ENCODE measurements at places on chromosomes 1 and 21. TPM values are rescaled to one million over a fixed set of nuclear protein-coding genes. Genes with fewer than 3 reads are reported as not detected.

- peak overlapping the region; percentile 92 for H3K4me3 ChIP-seq
- no peaks in the 10 kb centered on the region for H3K27me3 ChIP-seq
- peak; percentile 68 for DNase-seq
- peak overlapping the region; percentile 92 for H3K27ac ChIP-seq
- no peaks in the 10 kb centered on the region for H3K4me1 ChIP-seq
Observed at GRCh38 chr21:37071561-37072273, 1.2 kb downstream of the PIGP start.

Gene LCE5A
- total RNA-seq, result not detected

Gene FCRL2
- total RNA-seq, result not detected

- H3K27me3 ChIP-seq, result no peaks in the 10 kb centered on the region
- no peaks in the 10 kb centered on the region for H3K4me1 ChIP-seq
Observed at GRCh38 chr1:163320891-163321290, 863 bp upstream of the NUF2 start.

DNA sequence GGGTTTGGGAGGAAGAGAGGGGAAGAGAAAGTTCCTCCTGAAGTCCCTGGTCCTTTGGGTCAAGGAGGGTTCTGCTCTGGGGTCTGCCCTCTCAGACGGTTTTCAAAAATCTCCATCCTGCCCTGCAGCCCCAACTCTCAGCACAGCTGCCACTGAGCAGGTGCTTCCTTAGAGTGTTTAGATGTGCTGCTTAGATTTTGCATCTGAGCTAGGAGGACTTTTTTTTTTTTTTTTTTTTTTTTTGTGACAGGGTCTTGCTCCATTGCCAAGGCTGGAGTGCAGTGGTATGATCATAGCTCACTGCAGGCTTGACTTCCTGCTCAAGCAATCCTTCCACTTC, 324.9 kb upstream of the POU3F1 start:
- no peaks in the 10 kb centered on the region for H3K4me1 ChIP-seq
- no peaks in the 10 kb centered on the region for H3K27me3 ChIP-seq
- DNase-seq, result no peak
- H3K4me3 ChIP-seq, result no peak overlapping the region
- no peak overlapping the region for H3K27ac ChIP-seq

Gene SYPL2
- 2.4 TPM for total RNA-seq

DNA sequence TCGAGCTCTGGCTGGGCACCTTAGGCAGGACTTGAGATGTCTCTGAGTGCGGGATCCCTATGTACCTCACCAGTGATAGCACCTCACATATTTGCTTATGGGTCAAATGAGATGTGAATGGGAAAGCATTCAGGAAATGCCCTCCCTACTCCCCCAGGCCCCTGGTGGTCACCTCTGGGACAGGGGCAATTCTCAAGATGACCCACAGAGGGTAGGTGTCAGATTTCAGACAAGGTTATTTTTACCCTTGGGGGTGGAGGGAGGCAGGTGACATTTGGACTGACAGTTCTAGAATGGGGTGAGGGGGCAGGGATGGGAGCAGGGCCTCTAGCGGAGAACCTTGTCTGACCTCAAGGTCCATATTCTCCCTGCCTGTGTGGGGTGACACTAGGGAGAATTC, 27.1 kb downstream of the ACOT11 start:
- peaks cover 5% of the 10 kb centered on the region for H3K4me1 ChIP-seq
- no peak for DNase-seq
- H3K36me3 ChIP-seq, result no peaks in the 10 kb centered on the region
- H3K27ac ChIP-seq, result no peak overlapping the region
- H3K4me3 ChIP-seq, result no peak overlapping the region

Gene TTC24
- not detected for total RNA-seq

DNA sequence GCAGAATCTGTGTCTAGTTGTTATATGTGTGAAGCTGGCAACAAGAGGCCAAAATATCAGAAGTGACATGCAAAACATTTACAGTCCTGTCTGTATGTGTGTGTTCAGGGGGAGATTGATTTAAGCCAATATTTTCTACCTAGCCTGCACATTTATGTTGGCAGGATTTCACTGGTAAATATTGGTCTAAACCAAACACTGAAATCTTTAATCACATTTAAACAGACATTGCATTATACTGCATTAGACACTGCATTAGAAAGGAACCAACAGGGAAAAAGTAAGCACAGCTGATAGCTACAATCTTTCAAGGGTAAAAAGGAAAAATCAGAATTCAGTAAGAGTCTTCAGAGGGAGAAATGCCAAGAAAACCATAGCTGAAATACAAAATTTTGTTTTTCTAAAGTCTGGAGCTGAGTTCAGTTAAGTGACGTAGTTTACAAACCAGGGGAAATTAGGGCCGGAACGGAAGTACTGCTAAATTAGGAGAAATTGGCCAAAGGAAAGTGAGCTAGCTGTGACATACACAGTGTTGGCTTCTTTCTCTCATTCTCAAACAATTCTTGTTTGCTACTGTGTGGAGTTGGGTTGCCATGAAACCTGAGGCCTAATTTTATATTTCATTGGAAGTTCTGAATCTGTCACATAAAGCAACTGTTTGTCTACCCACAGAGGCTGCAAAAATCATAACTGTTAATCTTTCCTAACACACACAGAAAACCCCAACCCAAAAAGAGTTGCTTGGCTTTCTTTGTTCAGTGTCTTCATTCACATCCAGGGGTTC, 217.3 kb upstream of the SGIP1 start:
- peaks cover 2% of the 10 kb centered on the region for H3K4me1 ChIP-seq
- no peak for DNase-seq
- no peaks in the 10 kb centered on the region for H3K27me3 ChIP-seq
- H3K36me3 ChIP-seq, result no peaks in the 10 kb centered on the region

GRCh38 chr1:159054427-159054826, 22.1 kb downstream of the AIM2 start:
- H3K27me3 ChIP-seq, result no peaks in the 10 kb centered on the region
- H3K4me3 ChIP-seq, result no peak overlapping the region
- no peaks in the 10 kb centered on the region for H3K4me1 ChIP-seq
- no peak overlapping the region for H3K27ac ChIP-seq
- DNase-seq, result no peak

GRCh38 chr1:215133532-215133931, 51.0 kb downstream of the KCNK2 start:
- no peak overlapping the region for H3K27ac ChIP-seq
- no peak overlapping the region for H3K4me3 ChIP-seq
- H3K36me3 ChIP-seq, result no peaks in the 10 kb centered on the region

DNA sequence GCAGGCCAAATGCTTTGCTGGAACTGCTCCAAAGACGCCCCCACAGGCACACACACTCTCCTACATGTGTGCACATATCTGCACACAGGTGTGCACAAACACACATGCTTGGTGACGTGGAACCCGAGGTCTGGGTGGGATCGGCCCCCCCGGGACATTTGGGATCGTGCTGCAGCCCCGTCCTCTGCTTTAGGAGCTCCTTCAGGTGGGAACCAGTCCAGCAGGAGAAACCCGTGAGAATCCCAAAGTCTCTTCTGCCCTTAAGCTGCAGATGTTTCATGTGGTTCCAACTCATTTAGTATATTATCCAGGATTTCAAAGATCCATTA, 38.6 kb downstream of the UBE2G2 start:
- no peaks in the 10 kb centered on the region for H3K36me3 ChIP-seq
- no peaks in the 10 kb centered on the region for H3K27me3 ChIP-seq
- no peak overlapping the region for H3K4me3 ChIP-seq
- H3K27ac ChIP-seq, result no peak overlapping the region

DNA sequence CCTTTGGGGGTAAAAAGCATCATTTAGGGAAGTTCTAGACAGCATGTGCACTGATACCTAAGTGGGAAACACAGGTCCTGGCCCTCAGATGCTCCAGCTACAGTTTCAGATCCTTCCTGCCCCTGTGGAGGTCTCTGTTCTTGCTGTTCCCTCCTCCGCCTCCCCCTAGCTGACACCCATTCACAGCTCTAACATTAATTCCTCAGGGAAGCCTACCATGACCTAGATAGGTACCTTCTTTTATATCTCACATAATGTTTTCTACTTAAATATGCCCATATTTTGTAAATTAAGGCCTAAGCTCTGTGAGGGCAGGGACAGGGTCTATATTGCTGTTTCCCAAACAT, 11.3 kb downstream of the TSPAN2 start:
- no peaks in the 10 kb centered on the region for H3K4me1 ChIP-seq
- no peak overlapping the region for H3K4me3 ChIP-seq
- H3K27ac ChIP-seq, result no peak overlapping the region
- H3K27me3 ChIP-seq, result no peaks in the 10 kb centered on the region
- no peak for DNase-seq
- H3K36me3 ChIP-seq, result no peaks in the 10 kb centered on the region

Gene MUL1
- total RNA-seq, result 19.9 TPM

- H3K36me3 ChIP-seq, result no peaks in the 10 kb centered on the region
- no peaks in the 10 kb centered on the region for H3K4me1 ChIP-seq
- no peak overlapping the region for H3K27ac ChIP-seq
- no peak for DNase-seq
Observed at GRCh38 chr21:42349420-42350317, 1.1 kb downstream of the TFF2 start.

DNA sequence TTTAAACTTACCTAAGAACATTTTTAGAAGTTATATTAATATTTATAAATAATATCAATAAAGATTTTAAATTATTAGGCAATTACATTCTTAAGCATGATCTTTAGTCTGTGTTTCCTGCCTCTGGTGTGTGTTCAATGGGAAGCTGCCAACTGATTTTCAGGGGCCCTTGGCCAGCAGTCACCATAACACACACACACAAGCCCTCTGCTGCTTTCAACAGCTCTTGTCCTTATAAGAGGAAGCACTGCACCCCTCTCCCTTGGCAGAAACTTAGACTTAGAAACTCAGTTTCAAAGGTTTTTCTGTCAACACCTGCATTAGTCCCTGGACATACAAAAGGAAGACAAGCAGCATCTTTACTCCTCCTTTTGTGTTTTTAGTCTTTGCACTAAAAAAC, 81.4 kb downstream of the VAV3 start:
- no peaks in the 10 kb centered on the region for H3K27me3 ChIP-seq
- no peaks in the 10 kb centered on the region for H3K36me3 ChIP-seq
- H3K4me1 ChIP-seq, result no peaks in the 10 kb centered on the region
- no peak overlapping the region for H3K27ac ChIP-seq

- no peaks in the 10 kb centered on the region for H3K36me3 ChIP-seq
- no peak for DNase-seq
- no peak overlapping the region for H3K4me3 ChIP-seq
- H3K27ac ChIP-seq, result no peak overlapping the region
Observed at GRCh38 chr1:80218112-80218511, 1211.6 kb upstream of the ADGRL4 start.

DNA sequence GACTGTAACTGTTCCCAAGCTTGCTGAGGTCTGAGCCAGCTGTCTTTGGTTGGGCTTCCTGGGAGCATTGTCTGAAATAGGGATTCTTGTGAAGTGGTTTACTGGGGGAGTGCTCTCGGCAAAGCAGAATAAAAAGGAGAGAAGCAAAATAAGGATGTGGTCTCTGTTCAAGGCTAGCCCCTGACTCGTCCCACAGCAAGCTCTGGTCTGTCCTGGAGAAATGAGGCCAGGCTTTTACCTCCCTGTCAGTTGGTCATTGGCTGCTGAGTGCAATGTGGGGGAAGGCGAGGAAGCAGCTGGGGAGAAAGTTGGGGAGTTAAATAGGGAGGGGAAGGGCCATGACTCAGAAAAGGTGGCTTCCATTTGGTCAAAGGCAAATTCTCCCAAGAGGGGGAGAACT, 303.9 kb upstream of the DUSP10 start:
- H3K27ac ChIP-seq, result no peak overlapping the region
- no peaks in the 10 kb centered on the region for H3K27me3 ChIP-seq
- H3K4me3 ChIP-seq, result no peak overlapping the region
- no peaks in the 10 kb centered on the region for H3K4me1 ChIP-seq
- H3K36me3 ChIP-seq, result no peaks in the 10 kb centered on the region

GRCh38 chr21:15701830-15702229, 28.0 kb upstream of the USP25 start:
- H3K36me3 ChIP-seq, result no peaks in the 10 kb centered on the region
- no peak overlapping the region for H3K27ac ChIP-seq
- DNase-seq, result no peak
- H3K27me3 ChIP-seq, result no peaks in the 10 kb centered on the region

DNA sequence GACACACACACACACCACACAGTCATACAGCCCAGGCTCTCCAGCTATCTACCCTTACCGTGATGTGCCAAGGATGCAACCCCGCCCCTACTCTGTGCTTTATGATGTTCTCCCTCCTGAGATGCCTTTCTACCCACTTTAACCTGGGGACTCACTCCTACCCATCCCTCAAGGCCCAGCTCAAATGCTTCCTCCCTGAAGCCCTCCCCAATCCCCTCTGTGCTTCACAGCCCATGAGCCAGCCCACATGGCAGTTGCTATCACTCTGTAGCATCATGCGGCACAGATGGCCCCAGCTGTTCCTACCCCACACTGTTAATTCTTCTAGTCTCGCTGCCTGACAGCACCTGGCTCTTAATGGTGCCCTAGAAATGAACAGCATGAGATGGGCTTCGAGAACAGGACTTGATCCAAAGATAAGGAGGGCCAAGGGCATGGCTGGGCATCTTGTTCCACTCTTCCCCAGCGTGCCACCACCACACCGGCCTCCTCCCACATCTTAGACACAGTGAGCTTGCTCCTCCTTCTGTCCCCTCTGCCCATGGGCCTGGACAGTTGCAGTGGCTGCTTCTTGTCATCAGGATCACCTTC, 109.8 kb downstream of the GLIS1 start:
- DNase-seq, result no peak
- no peak overlapping the region for H3K27ac ChIP-seq
- no peaks in the 10 kb centered on the region for H3K36me3 ChIP-seq
- no peaks in the 10 kb centered on the region for H3K4me1 ChIP-seq

DNA sequence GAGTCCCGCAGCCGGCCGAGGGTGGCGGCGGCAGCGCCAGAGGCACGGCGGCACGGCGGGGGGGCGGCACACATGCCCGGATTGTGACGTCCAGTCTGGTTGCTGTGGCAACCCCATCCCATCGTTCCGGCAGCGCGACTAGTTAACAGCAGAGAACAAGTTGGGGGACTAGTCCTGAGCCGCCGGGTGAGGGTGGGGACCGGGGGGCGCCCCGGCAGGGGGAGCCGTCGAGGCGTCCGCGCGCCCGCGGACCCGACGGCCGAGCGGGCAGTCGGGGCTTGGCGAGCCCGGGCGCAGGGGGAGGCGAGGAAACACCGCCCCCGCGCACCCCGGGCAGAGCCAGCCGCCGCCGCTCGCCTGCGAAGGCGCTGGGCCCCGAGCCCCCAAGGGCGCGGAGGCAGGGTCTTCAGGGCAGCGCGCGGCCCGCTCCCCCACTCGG, at the start of gene CHD5:
CHD5 (minus strand) TSS at position 54 of the 439 bp plus-strand sequence. CDS start 298 bp downstream, outside the sequence.
- no peaks in the 10 kb centered on the region for H3K27me3 ChIP-seq
- H3K4me3 ChIP-seq, result peak within 1 kb of the TSS; percentile 23
- no peaks in the 10 kb centered on the region for H3K36me3 ChIP-seq

Gene FAM72D
- total RNA-seq, result 0.23 TPM

- no peaks in the 10 kb centered on the region for H3K36me3 ChIP-seq
- H3K4me1 ChIP-seq, result peaks cover 3% of the 10 kb centered on the region
- no peak for DNase-seq
- no peak overlapping the region for H3K4me3 ChIP-seq
Observed at GRCh38 chr1:173864179-173864867, 3.5 kb downstream of the GAS5 start.

GRCh38 chr1:166910396-166910994, 34.4 kb upstream of the TADA1 start:
- H3K4me1 ChIP-seq, result no peaks in the 10 kb centered on the region
- H3K27me3 ChIP-seq, result no peaks in the 10 kb centered on the region
- no peak overlapping the region for H3K4me3 ChIP-seq
- no peak overlapping the region for H3K27ac ChIP-seq
- DNase-seq, result no peak

Gene TGFBR3
- total RNA-seq, result 158 TPM
